ENCODE measurements at places on chromosomes 7 and 10. TPM values are rescaled to one million over a fixed set of nuclear protein-coding genes. Genes with fewer than 3 reads are reported as not detected.

Gene NODAL
- not detected for total RNA-seq

Gene SPAM1
- not detected for total RNA-seq

Gene TRIM50
- not detected for total RNA-seq

Gene BLVRA
- 31.9 TPM for total RNA-seq

Gene SEMA3A
- total RNA-seq, result 81.9 TPM

Gene ARHGEF5
- 1.1 TPM for total RNA-seq

Gene C10orf143
- total RNA-seq, result 1.2 TPM

Gene GRIFIN
- total RNA-seq, result not detected

Gene MSS51
- 2.3 TPM for total RNA-seq

Gene ATP6V0A4
- total RNA-seq, result 0.28 TPM

Gene WNT8B
- total RNA-seq, result not detected

Gene ZNF479
- total RNA-seq, result not detected

Gene SP4
- total RNA-seq, result 4.4 TPM

Gene HTR7
- 8.2 TPM for total RNA-seq

Gene ZNF736
- 13.0 TPM for total RNA-seq

Gene ENTPD7
- total RNA-seq, result 24.2 TPM

Gene CCL24
- not detected for total RNA-seq

Gene FAS
- 79.2 TPM for total RNA-seq

Gene THSD7A
- total RNA-seq, result 0.58 TPM

Gene NACAD
- total RNA-seq, result 0.38 TPM

Gene TMEM229A
- not detected for total RNA-seq

Gene MBL2
- total RNA-seq, result not detected

Gene ELFN1
- 0.38 TPM for total RNA-seq

Gene NKX1-2
- not detected for total RNA-seq

Gene PLCE1
- total RNA-seq, result 1.2 TPM

Gene CBX3
- total RNA-seq, result 150 TPM

Gene ENKUR
- total RNA-seq, result under 0.01 TPM

Gene PTN
- 8.2 TPM for total RNA-seq

Gene EFCAB10
- 0.56 TPM for total RNA-seq

Gene C7orf33
- total RNA-seq, result not detected

Gene ADAM12
- 21.3 TPM for total RNA-seq

Gene CPVL
- total RNA-seq, result 0.58 TPM

Gene FAM185A
- total RNA-seq, result 8.7 TPM

Gene STEAP1
- total RNA-seq, result 32.2 TPM

Gene CALCR
- total RNA-seq, result not detected

Gene OR2A42
- not detected for total RNA-seq

Gene DPP6
- total RNA-seq, result not detected

Gene NME8
- total RNA-seq, result not detected

Gene MYH16
- total RNA-seq, result not detected

Gene EN2
- total RNA-seq, result not detected
